ENCODE measurements at places on chromosomes 3 and 15.

DNA sequence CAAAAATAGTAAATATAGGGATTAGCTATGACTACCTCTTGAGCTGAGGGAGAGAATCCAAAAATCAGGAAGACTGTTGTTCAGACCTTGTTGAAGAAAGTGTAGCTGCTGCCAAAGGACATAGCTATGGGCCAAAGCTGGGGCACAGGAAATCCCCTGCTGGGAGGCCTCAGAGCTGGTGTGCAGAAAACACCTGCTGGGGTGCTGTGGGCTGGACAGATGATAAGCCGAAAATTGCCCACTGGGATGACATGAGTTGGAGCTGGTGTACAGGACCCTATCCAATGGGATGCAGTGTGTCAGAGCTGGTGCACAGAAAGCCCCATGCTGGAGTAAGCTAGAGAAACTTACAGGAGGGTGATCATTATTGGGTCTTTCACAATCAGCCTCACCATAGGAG, 121.9 kb downstream of the NEO1 start:
- no peak for DNase-seq

DNA sequence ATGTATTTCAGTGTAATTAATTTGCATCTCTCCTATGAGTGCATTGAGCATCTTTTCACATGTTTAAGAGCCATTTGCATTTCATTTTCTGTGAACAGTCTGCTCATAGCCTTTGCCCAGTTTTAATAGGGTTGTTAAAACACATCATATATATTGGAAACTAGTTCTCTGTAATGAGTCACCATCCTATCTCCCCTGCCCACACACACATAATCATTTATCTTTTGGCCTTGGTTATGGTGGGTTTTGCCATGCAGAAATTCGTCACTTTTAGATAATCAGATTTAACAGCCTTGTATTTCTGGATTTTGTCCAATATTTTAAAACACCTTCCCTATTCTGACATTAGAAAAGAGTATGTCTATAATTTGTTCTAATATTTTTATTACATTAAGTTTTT, 11.9 kb upstream of the CHRM5 start:
- DNase-seq, result no peak

DNA sequence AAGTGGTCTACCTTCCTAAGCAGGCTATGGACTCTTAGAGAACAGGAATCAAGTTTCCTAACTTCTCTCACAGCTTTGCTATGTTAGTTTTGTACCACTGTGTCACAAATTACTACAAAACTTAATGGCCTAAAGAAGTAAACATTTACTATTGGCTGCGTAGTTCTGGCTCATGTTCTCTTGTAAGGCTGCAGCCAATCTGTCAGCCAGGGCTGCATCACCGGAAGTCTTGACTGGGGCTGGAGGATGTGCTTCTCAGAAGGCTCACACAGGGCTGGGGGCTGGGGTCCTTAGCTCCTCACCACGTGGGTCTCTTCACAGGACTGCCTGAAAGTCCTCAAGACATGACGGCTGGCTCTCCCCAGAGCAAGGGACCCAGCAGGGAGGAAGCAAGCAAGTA, 15.5 kb downstream of the STIMATE start:
- DNase-seq, result no peak

- no peak for DNase-seq
Measured at GRCh38 chr15:35522061-35522460, 23.9 kb downstream of the DPH6 start.

GRCh38 chr15:47812470-47812999, 95.2 kb downstream of the SEMA6D start:
- no peak for DNase-seq

GRCh38 chr3:153215966-153216365, 53.9 kb downstream of the RAP2B start:
- DNase-seq, result no peak

DNA sequence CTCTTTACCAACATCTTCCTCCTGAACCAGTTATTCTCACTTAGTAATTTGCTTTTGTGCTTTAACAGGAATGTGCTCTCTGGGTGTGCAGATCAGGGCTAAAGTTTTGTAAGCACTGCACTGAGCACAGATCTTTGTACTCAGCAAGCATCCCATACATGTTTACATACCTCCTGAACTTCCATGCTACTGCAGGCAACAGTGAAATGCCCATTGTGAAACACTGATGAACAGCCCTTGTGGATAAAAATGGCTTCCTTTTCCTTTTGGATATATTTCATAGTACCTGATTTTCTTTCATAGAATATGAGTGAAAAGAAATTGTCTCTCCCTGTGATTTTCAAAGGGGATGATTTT, 855.9 kb downstream of the MCTP2 start:
- DNase-seq, result no peak

- no peak for DNase-seq
Measured at GRCh38 chr3:46882377-46883053, 5.0 kb downstream of the PTH1R start.

DNA sequence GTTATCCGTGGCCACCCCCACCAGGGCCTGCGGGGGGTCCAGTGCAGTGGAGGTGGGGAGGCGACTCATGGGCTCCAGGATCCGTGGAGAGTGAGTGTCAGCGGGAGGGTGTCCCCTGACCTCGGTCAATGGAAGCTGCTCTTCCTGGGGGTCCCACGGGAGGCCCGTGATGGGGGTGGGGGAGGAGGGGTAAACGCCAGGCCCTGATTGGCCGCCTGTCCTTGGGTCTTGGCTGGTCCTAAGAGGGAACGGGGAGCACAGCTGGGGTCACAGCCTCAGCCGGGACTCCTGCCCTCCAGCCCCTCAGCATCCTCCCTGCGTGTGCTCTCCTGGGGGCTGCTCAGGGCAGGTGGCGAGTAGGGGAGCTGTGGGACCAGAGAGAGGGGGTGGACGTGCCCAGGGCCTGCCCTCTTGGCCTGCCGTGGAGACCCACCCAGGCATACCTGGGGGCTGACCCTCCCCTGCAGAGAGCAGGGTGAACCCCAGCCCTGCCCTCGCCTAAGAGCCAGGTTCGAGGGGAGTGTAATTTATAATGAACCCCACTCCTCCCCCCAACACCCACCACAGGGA, 184.6 kb downstream of the GOLGA6L6 start:
- no peak for DNase-seq

DNA sequence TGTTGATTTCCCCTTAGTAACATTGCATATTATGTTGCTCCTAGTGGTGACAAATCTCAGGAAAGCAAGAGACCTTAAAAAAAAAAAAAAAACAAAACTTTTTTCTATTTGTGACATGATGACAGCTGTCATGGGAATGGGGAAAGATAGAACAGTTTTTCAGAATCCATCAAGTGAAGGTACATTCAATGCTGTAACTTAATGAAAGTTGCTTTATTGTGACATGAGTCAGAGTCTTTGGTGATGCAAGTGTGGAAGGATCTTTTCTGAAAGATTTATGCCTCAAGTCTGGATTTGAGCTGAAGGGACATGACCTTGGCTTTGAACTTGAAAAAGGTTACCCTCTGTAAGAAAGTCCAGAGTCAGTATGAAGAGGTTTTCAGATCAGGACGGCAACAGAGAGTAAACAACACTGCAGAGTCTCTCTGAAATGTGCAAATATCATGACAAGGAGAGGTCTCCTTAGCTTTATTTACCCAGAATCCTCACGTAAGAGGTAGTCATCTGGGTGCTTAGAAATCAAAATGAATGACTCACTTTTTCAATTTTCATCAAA, 424.7 kb downstream of the CNTN4 start:
- no peak for DNase-seq

DNA sequence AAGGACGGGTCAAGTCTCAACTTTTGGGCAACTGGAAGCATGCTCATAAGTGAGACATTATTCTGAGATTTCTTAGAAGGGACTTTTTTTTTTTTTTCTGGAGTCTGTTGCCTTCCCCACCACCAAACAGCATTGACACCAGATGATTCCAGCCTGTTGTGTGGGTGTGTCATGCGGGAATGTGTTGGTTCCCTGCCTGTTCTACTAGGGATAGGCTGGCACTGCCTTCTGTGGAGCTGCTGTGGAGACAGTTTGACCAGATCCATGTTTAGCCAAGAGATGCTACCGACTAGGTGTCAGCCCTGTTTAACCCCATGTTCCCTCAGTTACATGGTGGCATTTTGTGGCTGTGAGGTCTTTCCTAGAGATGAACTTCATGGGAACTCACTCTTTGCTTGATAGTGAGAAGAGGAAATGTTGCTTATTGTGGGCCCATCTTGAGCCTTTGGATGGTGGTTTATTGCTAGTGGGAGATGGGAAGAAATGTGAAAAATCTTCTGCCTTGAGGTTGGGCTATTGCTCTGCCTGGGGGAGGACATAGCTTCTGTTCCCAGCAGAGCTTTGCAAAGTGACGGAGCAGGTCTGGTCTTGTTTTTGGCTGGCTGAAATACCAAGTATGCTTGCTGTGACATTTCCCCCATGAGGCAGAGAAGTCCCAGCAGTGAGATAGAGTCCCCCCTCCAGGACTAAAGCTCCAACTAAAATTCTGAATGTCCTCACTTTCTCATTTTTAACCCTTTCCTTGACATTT, 31.3 kb downstream of the TRAK1 start:
- DNase-seq, result no peak

GRCh38 chr15:92189166-92189565, 204.5 kb upstream of the ST8SIA2 start:
- no peak for DNase-seq

DNA sequence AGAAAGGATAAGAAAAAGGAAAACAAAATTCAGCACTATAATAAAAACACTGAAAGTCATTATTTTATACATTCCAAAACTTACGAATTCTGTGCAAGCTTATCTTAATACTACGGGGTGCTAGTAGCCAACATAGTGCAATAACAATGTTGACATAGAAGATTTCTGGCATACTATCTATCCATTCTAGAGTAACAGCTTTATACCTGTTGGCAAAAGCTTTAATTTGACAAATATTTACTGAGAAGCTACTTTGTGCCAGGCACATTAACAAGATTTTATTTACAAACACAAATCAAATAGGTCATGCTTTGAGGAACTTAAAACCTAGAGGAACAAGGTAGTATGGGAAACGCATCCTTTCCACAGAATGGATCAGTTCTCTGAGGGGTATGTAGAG, 1.1 kb downstream of the ACKR4 start:
- DNase-seq, result no peak

DNA sequence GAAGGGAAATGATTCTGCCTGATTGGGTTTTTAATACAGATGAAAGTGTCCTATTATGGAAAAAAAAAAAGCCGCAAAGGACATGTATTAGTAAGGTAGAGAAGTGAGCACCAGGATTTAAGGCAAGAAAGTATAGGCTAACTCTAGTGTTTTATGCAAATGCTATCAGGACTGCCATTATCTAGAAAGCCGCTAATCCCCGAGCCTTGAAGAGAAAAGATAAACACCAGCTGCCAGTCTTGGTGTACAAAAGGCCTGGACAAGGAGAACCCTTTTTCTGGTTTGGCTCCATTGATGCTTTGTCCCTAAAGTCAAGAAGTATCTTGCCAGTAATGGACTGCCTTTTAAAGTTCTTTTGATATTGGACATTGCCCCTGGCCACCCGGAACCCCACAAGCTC, 8.6 kb upstream of the TRIM59 start:
- no peak for DNase-seq
